Right renal cortex interstitium (tissue), 3 donors: ENCODE measurements at places on chromosomes 5 and 9.

- DNase-seq: no peak
Observed at GRCh38 chr5:110413856-110414255, 312.6 kb downstream of the TMEM232 start.

GRCh38 chr5:127596501-127596900 is 52.4 kb upstream of the CTXN3 start:
- DNase-seq: no peak

- DNase-seq: no peak
Observed at GRCh38 chr5:77337246-77337645, 126.8 kb downstream of the PDE8B start.

- no peak for DNase-seq
Observed at GRCh38 chr5:136021016-136021405, 7.8 kb upstream of the TGFBI start.

DNA sequence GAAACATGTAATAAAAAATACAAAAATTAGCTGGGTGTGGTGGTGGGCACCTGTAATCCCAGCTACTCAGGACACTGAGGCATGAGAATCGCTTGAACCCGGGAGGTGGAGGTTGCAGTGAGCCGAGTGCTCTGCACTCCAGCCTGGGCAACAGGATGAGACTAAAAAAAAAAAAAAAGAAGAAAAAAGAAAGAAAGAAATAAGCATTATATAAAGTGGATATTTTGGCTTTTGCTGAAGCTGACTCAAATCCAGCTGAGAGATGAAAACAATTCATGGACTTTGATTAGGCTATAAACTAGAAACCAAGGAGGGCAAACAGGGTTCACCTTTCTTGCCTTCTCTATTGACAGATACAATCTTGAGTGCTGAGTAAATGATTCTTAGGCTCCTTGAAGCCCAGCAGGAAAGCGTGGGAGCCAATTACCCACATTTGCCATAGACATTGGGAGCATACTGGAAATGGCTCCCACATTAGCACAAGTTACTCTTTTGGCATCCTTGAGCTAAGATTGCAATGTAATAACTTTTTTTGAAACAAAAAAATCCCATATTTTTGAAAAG is 2.4 kb upstream of the BTF3 start:
- DNase-seq: no peak

GRCh38 chr9:34588671-34589635 is 571 bp downstream of the CNTFR start:
- DNase-seq: no peak

DNA sequence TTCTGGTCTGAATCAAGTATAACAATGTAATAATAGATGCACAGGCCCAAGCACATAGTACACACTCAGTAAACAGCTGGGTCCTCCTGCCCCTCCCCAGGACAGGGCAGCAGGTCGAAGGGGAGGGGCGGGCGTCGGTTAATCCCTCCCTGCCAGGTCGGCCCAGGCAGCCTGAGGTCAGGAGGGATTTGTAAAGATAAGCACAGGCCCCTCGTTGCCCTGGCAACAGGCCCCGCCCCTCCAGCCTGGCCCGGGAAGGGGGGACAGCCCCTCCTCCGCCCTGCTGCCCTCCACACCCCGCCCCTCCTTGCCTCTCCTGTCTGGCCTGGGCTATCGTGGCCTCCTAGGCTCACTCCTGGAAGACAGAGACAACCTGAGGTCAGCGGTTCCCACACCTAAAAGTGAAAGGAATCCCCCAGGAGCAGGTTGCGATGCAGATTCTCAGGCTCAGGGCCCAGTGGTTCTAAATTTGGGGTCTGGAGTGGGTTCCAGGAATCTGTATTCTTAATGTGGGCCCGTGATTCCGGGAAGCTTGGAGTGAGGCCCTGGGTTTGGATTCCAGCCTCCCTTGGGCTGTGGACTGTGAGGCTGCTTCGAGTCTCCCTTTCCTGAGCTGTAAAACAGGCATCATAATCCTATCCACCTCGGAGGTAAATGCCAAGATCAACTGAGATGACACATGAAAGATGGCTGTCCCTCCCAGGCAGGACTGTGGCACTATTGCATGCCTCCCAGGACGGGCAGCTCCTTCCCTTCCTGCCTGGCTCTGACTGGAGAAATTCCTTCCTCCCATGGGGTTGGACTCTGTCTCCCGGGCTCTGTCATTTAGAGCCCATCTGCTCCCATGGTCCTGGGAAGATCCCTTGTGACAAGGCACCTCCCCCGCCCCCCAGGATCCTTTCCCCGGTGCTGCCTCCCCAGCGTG is 4.4 kb downstream of the CRB2 start:
- DNase-seq: no peak

DNA sequence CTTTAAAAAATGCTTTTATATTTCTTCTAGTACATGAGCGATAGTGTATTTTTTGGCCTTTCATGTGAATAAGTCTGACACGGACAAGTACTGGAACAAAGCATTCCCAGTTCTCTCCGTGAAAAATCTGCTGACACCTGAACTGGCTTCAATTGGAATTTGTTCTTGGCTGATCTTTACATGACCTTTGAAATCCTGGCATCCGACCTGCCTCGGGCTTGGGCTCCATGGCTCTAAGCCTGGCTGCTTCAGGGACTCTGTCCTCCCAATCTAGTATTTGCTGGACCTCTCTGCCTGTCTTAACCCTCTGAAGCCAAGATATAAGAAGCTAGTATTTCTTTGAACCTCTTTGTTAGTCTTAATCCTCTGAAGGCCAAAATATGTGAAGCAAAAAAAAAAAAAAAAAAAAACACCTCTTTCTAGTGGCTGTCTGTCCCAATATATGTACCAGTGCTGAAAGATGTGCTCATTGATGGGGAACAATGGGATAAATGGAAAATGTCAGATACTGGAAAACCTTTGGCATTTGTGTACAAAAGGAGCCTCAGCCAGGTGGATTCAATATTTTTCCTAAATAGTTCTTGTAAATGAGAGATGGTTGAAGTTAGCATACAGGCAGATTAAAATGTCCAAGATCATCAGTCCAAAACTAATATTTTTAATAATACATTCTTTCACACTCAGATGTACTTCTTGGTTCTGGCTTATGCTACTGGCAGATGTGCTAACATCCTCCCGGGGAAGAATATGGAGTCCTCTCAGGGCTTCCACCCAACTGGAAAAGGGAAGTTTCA is 470.6 kb downstream of the TUSC1 start:
- DNase-seq: no peak

- DNase-seq: no peak
Observed at GRCh38 chr5:132813599-132814502, 749 bp downstream of the SOWAHA start.
